Activated effector memory CD4-positive, alpha-beta T cell treated with anti-CD3 and anti-CD28 coated beads, Interleukin-2, amount 50 U/mL, for 16 hours (primary cell): ENCODE measurements at places on chromosomes 1 and 21.

DNA sequence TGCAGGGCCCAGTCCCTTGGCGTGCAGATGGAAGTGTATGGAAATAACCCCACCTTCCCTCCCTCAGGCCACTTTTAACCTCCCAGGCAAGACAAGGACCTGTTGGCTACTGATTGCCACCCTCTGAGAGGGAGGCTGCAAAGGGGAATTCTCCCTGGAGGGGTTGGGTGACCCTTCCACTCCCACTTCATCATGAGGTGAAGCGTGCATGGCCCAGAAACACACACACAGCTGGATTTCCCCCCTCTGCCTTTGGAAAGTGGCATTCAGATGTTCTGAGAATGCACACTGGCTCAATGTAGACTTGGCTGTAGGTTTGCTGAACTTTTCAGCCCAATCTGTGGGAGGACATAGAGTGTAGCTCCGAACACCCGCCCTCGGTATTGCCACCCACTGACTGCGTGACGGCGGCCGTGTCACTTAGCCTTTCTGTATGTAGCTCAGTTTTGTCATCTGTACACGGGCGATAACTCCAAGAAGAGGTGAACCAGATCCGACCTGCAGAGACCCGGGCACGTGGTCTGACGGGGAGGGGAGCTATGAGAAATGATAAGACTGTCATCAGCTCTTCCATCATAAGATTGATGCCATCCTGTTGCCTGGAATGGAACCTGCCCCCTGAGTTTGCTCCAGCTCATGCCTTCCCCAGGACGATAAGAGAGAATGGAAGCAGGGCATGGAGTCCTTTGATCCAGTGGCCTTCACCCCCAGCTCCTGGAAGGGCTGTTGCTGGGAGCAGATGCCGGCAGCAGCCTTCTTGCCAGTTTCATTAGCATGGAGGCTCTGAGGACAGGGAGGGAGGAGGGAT, 19.3 kb downstream of the MIIP start:
- no peak for DNase-seq

DNA sequence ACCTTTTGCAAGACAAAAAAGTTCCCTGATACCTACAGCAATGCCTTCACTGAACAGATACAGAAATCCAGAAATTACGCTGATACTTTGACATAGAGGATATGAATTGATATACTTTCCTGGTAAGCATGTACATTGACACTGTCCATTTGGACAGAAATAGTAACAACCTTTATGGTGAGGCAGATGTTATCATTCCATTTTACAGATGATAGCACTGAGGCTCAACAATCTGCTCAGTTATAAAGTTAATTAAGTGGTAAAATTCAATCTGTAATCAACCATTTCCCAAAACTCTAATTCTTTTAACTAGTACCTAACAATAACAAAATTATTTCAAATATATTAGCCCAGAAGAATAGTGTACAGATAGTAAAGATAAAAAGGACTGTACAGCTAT, 20.6 kb downstream of the SCAF4 start:
- no peak for DNase-seq

- DNase-seq = no peak
Observed at GRCh38 chr1:3926956-3927355, 26.9 kb upstream of the C1orf174 start.

DNA sequence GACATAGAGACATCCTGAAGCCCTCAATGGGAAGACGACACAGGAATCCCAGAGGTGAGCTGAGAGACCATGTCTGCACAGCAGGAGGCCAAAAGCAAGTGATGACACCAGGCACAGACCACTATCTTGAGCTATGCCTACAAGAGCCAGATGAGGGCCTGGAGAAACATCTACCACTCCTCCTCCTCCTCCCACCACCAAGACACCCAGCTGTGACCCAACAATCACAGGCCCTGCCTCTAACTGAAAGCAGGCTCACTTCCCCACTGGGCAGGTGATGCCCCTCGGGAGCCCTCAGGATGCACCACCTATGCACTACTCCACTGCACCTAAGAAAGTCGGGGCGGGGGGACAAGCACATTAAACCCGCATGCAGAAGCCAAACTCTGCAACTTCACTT, 16.5 kb downstream of the TADA1 start:
- no peak for DNase-seq

- no peak for DNase-seq
Observed at GRCh38 chr1:2212274-2212531, 15.9 kb upstream of the SKI start.

GRCh38 chr1:88544195-88544594, 139.9 kb upstream of the PKN2 start:
- DNase-seq = no peak

- peak; percentile 55 for DNase-seq
Observed at GRCh38 chr1:912740-913301, 10.9 kb upstream of the SAMD11 start.

GRCh38 chr1:26417111-26417759, 6.6 kb downstream of the LIN28A start:
- peak; percentile 95 for DNase-seq

- no peak for DNase-seq
Observed at GRCh38 chr1:48761986-48762385, 14.7 kb downstream of the BEND5 start.

GRCh38 chr1:54736685-54737084, 21.0 kb downstream of the TTC4 start:
- DNase-seq = no peak

GRCh38 chr1:191729742-191730141, 428.5 kb upstream of the RGS18 start:
- DNase-seq = no peak

DNA sequence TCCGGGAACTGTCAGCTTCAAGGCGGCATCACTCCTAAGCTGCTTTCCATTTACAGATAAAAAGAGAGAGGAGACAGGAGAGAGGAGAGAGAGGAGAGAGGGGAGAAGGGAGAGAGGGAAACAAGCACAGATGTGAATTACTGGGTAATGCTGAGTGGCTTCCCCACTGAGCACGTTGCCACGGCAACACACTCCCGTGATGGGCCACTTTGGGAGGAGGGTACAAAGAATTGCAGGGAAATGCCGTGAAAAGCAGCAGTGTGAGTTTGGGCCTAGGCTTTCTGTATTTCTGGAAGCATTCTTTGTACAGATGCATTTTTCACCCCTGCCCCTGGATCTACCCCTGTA, 128.0 kb upstream of the IRF2BP2 start:
- peak; percentile 46 for DNase-seq

- no peak for DNase-seq
Observed at GRCh38 chr1:80436851-80437250, 1363.9 kb upstream of the ADGRL2 start.

DNA sequence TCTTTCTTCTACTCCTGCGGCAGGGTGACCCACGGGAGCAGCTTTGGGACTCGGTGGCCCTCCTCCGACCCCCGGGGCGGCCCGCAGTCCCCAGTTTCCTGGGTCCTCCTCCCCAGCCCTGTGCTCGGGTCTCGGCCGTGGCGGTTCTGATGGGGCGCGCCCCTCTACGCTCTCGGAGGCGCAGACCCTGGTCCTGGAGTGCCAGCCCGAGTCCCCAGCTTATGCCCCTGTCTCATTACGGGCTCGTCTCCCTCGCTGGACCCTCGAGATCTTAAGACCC, 430 bp downstream of the BTG2 start:
- no peak for DNase-seq

DNA sequence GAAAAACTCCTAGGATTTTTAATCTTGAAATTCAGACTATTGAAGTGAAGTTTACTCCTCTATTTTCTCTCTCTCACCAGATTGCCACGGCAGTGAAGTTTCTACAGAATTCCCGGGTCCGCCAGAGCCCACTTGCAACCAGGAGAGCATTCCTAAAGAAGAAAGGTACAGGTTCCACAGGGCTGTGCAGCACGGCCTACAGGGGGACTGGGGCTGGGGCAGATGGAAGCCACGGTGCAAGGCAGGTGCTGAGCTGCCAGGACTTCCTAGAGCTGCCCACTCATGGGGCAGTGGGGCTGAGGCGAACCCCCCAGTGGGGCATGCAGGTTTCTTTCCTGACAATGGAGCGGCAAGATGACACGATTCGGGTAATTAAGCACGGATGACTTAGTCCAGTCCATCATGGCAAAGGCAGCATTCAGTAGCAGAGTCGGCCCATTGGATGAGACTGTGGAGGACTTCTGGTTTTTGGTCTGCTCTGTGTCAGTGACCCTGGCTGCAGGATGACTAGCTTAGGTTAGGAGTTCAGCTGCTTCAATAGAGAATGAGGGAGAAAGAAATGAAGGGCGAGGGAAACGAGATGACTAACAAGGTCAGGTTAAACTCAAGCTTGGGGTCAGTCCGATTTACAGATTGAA, 61.5 kb downstream of the PEX14 start:
- no peak for DNase-seq

DNA sequence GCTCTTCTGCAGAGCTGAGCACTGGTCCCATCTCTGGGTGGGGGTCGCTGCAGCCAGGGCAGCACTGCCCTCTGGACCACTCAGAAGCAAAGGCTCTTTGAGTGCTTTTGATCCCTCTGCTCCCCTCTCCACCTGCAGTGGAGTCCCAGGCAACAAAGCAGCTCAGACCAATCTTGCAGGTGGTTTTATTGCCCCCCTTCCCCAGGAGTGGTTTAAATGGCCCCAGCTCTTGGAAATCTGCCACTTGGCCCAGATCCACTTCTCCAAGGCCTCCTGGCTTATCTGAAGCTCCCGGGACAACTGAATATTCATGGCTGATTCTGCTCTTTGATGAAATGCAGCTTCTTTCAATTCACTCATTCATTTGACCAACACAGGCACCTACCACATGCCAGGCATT, 2.7 kb downstream of the STUM start:
- DNase-seq = no peak

DNA sequence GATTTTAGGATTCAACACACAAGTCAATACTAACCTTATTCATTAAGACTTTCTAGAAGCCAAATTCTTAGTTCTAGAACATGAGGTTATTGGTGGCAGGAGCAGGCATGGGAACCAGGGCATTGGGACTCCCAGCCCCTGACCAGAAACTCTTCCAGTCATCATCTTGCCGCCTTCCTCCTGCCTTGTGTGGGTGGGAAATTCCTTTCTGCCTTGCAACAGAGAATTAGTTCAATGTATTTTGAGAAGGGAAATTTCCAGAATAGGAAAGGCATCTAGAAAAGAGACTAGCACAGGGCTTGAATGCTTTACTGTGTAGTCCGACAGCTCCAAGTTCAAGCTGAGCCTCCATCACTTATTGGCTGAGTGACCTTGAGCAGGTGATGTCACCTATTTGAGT, 8.7 kb downstream of the GRHL3 start:
- DNase-seq = no peak

- no peak for DNase-seq
Observed at GRCh38 chr1:23480187-23481025, 3.6 kb downstream of the ASAP3 start.

GRCh38 chr1:171226747-171227370, 21.4 kb upstream of the FMO1 start:
- DNase-seq = no peak

GRCh38 chr1:155139895-155140629, at the start of gene DPM3:
TSS of gene DPM3 (minus strand) at chr1:155140531. CDS start at chr1:155140240, 291 bp downstream.
- DNase-seq = peak; percentile 96

- DNase-seq = no peak
Observed at GRCh38 chr1:237124856-237125462, 83.0 kb downstream of the RYR2 start.

- no peak for DNase-seq
Observed at GRCh38 chr1:89823679-89824292, 3.0 kb downstream of the LRRC8D start.

DNA sequence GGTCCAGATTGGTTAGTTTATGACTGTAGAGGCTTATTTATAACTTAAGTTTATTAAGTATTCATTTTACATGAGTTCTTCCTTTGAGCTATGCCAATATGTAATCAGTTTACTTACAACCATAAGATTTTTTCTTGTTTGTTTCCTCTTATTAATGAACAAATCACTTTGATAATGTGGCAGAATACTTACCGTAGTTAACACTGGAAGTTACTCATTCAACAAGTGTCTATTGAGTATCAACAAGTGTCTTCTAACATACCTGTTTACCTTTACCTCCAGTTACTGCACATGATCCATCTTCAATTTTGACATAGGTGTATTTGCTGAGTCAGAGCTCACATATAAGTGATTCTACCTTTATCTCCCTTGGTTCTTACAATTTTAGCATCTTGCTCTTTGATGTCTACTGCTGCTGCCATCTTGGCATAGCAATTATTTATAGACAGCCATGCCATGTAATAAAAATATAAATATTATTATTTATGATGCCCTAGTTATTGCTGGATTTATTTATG, 205.7 kb downstream of the NCAM2 start:
- no peak for DNase-seq

- DNase-seq = peak; percentile 89
Observed at GRCh38 chr1:155977690-155978324, 540 bp downstream of the ARHGEF2 start.

GRCh38 chr1:161021970-161022353, 1.0 kb upstream of the F11R start:
- no peak for DNase-seq

- no peak for DNase-seq
Observed at GRCh38 chr1:53313556-53313955, 14.3 kb downstream of the LRP8 start.

DNA sequence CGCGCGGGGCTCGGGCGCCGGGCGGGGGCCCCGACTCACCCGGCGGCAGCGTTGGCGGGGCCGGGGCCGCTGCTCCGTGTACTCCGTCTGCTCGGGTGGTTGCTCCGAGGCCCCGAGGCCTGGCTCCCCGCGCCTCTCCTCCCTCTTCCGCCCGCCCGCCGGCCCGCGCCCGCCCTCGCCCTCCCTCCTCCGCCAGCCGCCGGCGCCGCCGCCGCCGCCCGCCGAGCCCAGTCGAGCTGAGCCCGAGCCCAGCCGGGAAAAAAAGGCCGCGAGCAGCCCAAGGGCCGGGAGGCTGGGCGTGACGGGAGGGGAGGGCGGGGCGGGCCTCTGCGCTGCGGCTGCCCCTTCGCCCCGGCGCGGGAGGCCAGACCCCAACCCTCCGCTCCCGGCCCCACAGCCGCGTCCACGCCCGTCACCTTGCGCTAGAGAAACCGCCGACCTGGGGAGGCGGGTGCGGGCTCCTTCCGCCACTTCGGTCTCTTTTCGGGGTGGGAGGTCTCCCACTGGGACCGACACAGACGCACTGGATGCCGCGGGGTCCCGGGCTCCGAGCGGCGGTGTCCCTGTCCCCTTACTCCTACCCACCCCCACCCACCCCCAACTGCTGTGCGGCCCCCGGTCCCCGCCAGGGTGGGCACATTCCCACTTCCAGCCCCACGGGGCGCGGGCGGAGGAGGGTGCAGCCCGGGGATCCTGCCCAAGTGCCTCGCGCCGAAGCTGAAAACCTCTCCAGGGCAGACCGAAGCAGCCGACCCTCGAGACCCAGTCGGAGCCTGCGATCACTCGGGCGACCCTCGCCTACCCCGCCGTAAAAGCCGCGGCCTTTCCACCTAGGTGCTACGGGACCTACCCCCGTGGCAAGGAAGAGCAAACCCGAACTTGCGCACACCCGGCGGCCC, at the start of gene CERS2:
Gene CERS2, minus strand, starts transcription at position 256 of the 899 bp plus-strand sequence. CDS start 5,745 bp downstream, outside the sequence.
- peak; percentile 90 for DNase-seq
